Activated T-cell treated with anti-CD3 and anti-CD28 coated beads, Interleukin-2, amount 50 U/mL, for 72 hours (primary cell): ENCODE measurements at places on chromosomes 12 and 14. TPM values are rescaled to one million over a fixed set of nuclear protein-coding genes. Genes with fewer than 3 reads are reported as not detected.

The CAPZA3 gene
- not detected for total RNA-seq

The OTX2 gene
- total RNA-seq: not detected

GRCh38 chr12:19778797-19779196 lies 339.5 kb downstream of the AEBP2 start:
- DNase-seq: no peak

- no peak for DNase-seq
Measured at GRCh38 chr12:47725893-47726292, 603 bp upstream of the ENDOU start.

The NXPH4 gene
- total RNA-seq: 1.5 TPM

GRCh38 chr12:44441155-44441554 lies 435.0 kb downstream of the NELL2 start:
- DNase-seq: no peak

- no peak for DNase-seq
Measured at GRCh38 chr14:68089146-68089731, 269.7 kb downstream of the RAD51B start.

- DNase-seq: no peak
Measured at GRCh38 chr12:128707488-128707887, 116.3 kb downstream of the SLC15A4 start.

GRCh38 chr12:106321139-106321850 lies 18.8 kb downstream of the TCP11L2 start:
- no peak for DNase-seq

DNA sequence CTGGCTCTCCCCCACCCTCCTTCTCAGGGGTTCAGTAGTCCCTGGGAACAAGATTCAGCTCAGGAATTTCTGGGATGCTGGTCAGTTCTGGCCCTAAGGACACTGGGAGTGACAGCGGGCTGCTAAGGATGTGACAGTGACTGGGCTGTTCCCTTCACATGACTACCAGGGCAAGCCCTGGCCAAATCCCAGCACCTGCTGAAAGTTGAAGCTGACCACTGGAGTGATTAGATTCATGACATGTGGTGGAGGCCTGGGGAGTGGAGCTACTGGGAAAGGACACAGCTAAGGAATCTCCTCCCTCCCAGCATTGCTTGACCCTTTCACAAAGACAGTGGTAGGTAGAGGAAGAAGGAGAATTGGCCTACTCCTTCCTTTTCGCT lies 204.9 kb downstream of the DAD1 start:
- DNase-seq: no peak

The OR4E2 gene
- total RNA-seq: not detected

GRCh38 chr14:25988536-25988935 lies 609.3 kb downstream of the NOVA1 start:
- DNase-seq: no peak

GRCh38 chr12:112514926-112515642 lies 96.3 kb downstream of the PTPN11 start:
- no peak for DNase-seq

GRCh38 chr12:2291182-2291832 lies 238.5 kb downstream of the CACNA1C start:
- DNase-seq: peak; percentile 56

The KLRF1 gene
- 0.29 TPM for total RNA-seq

The AICDA gene
- total RNA-seq: not detected

GRCh38 chr12:66235626-66236281 lies 46.7 kb downstream of the IRAK3 start:
- no peak for DNase-seq
